CD4-positive, alpha-beta T cell (primary cell): ENCODE measurements at places on chromosomes 6 and 20. TPM values are rescaled to one million over a fixed set of nuclear protein-coding genes. Genes with fewer than 3 reads are reported as not detected.

DNA sequence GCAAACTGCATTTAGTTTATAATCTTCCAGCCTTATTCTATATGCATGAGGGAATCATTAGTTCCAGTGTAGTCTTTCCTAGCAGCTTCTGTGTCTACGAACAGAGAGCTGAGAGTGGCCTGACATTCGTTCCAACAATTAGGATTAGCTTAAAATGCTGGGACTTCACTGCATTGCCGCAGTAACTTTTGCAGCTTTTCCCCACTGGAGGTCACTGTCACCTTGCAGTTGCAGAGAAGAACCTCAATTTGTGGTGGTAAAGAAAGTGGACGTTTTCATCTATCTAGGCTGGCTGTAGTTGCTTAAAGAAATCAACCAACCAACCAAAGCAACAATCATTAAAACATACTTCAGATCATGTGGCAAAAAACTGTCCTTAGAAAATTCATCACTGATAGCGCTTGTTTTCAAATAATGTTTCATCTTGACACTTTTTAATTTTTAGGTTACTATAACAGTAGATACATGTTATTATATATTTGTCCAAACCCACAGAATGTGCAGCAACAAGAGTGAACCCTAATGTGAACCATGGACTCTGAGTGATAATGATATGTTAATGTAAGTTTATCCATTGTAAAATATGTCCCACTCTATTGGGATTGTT is 12.2 kb downstream of the MYLK4 start:
- peak; percentile 38 for DNase-seq

DNA sequence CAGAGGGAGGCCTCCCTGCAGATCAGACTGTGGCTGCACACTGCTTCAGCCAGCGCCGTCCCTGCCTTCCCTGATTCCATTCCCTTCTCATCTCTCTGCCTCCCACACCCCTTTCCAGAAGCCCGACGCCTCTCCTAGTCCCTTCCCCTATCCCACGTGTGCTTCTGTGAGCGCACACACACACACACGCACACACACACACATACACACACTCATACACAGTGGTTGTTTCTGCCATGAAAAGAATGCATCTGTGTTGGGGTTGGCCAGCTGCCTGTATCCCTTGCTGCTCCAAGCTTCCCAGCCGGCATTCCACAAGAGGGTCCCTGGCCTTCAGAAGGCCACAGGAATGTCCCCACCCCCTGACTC is 51.7 kb downstream of the MOCS1 start:
- no peak for DNase-seq

GRCh38 chr6:100925749-100926148 is 44.6 kb upstream of the ASCC3 start:
- no peak for DNase-seq

The WFDC2 gene
- total RNA-seq: not detected

The GSTA2 gene
- total RNA-seq: not detected
